ENCODE measurements at places on chromosomes 1 and 21.

GRCh38 chr1:185402930-185403329 is 85.9 kb upstream of the IVNS1ABP start:
- DNase-seq = no peak

DNA sequence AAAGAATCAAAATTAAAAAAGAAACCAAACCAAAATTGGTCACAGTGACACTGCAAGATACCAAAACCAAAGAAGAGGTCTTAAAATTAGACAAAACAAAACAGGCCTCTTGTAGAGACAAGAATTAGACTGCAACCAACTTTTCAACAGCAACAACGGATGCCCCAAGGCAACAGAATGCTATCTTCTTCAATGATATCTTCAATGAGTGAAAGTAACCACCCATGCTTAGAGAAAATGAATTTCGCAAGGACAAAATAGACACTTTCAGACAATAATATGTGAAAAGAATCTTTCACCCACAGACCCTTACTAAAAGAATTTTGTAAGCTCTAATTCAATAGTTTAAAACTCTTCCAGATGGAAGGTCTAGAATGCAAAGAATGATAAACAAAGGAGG is 41.7 kb downstream of the USP48 start:
- no peak for DNase-seq

- DNase-seq = no peak
Observed at GRCh38 chr1:205261946-205262691, 34.4 kb downstream of the TMCC2 start.

- no peak for DNase-seq
Observed at GRCh38 chr1:18182398-18183160, 75.0 kb downstream of the IGSF21 start.

- no peak for DNase-seq
Observed at GRCh38 chr1:67880056-67880601, 46.9 kb upstream of the GNG12 start.

DNA sequence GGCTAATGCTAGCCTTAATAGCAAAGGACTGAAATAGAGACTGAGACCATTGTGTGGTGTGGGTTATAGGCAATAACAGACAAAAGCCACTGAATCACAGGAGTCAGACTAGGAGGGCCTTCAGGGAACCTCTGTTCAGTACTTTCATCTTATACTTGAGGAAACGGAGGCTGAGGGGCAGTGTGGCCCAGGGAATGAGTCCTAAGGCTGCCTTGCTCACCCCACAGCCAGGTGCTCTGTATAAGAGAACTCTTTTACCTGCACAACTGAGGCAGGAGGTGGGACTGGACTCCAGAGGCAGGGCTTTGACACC is 2.7 kb downstream of the SMPDL3B start:
- no peak for DNase-seq

DNA sequence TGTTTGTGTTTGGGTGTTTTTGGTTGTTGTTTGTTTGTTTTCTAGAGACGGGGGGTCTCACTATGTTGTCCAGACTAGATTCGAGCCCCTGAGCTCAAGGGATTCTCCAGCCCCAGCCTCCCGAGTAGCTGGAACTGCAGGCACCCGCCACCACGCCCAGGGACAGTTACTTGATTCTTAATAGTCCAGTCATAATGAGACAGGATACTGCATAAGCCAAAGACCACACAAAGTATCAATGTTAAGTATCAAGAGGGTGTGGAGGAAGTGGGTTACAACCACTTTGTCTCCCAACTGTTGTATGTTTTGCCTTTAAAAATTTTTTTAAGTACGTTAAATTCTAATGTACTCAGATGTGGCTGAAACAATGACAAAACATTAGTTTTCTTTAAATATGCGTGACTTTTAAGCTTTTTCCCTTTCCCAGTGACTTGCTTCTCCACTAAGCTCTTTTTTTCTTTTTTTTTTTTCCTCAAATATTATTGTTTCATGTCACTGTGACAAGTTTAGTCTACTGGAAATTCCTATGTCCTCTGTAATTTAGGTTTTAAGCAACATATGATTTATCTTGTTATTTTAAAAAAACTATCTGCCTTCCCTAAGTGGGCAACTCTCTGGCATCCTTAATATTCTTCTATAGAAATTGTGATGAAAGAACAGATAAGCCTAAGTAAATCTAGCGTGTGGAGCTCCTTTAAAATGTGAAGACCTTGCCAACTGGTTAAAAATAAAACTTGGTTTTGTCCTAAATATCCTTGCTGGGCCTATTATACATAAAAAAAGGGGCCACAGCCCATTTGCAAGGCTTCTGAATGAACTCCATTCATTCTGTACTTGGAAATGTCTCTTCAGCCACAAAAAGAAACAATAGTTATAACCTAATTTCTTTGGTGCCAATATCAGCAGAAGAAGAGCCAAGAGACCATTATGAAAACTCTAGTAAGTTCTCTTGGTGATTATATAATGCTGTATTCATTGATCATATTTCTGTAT is 56.2 kb upstream of the DPH5 start:
- DNase-seq = no peak

- DNase-seq = no peak
Observed at GRCh38 chr1:119974013-119974412, 77.7 kb upstream of the ADAM30 start.

DNA sequence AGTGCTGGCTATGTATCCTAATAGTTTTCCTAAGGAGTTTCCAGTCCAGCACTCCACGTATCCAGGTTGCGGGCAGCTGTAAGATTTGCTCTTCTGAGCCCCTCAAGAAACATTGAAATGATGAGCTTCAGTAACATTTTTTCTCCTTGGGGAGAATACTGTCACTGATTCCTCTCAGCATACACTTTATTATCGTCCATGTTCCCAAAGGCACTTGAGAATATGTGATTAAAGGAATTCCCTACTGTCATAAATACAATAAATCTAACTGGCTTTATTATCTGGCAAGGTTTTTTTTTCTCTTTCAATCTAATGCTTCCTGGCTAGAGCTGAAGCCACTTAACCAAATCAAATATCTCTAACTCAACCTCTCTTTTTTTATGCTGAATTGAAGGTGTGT is 359.2 kb upstream of the PKN2 start:
- DNase-seq = no peak

DNA sequence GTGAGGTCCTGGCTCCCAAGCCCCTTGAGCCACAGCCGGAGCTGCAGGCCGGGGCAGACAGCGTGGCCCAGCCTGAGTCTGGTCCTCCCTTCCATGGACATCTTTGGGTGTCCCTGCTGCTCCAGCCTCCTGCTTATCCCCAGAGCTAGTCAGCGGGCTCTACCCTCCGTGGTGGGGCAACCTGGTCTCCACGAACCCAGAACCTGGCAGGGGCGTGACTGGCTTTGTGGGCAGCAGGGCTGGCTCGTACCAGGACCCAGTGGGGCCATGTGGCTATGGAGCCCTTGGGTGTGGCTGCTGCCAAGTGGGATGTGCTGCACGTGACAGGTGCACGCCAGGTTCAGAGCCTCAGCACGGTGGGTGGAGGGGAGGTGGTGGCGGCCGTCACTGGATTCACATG is 18.3 kb downstream of the CFAP410 start:
- no peak for DNase-seq

GRCh38 chr1:228474507-228474906 is 12.7 kb upstream of the RNF187 start:
- no peak for DNase-seq

All from NT2/D1 (cell line).